NCI-H146 (cell line): ENCODE measurements at places on chromosomes 5 and 9.

- no peak for DNase-seq
Observed at GRCh38 chr5:123157791-123158581, 68.9 kb downstream of the PRDM6 start.

DNA sequence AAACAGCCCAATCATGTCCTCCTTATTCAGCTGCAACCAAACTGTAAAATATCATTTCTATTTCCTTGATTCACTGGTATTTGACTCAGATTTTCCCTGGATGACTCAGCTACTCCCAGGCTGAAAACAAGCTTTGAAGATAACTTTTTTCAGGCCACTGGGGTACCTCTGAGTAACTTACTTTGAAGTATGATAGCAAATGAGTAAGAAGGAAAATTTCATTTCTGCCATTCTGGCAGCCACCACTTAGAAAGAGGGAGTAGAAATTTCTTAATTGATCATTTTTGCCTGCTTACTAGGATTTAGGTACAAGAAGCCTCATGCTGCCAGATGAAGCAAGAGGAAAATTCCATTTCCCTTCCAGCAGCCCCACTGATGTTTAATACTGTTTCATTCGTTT lies 247.4 kb downstream of the PRELID2 start:
- DNase-seq = no peak

GRCh38 chr5:130126746-130127145 lies 222.5 kb downstream of the CHSY3 start:
- DNase-seq = no peak

- DNase-seq = no peak
Observed at GRCh38 chr9:76580820-76581219, 121.8 kb downstream of the GCNT1 start.

DNA sequence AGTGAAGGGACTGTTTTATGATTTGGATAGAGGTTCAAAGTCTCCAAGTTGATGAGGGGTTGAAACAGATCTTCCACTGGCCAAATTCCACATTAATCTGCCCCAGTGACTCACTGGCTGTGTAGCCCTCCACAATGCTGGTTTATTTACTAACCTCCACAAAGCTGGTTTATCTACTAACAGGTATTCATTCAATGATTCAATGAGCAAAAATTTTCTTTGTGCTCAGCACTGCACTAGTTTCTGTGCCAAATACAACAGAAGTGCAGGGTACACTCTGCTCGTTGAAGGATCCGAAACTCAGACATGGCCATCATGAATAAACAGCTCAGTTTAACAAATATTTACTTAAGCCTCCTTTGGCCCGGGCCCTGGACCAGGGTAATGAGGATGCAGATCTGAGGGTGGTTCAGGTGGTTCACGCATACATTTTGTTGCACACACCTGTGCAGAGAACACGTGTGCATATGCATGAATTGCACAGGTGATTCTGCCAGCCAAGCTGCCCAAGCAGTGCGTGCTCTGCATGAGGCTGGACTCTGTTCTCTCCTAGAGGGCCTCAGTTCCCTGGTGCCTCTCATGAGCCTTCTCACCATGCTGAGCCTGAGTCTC lies 71.0 kb downstream of the SH3PXD2B start:
- peak; percentile 13 for DNase-seq

GRCh38 chr9:19689328-19690101 lies 99.3 kb downstream of the SLC24A2 start:
- no peak for DNase-seq

DNA sequence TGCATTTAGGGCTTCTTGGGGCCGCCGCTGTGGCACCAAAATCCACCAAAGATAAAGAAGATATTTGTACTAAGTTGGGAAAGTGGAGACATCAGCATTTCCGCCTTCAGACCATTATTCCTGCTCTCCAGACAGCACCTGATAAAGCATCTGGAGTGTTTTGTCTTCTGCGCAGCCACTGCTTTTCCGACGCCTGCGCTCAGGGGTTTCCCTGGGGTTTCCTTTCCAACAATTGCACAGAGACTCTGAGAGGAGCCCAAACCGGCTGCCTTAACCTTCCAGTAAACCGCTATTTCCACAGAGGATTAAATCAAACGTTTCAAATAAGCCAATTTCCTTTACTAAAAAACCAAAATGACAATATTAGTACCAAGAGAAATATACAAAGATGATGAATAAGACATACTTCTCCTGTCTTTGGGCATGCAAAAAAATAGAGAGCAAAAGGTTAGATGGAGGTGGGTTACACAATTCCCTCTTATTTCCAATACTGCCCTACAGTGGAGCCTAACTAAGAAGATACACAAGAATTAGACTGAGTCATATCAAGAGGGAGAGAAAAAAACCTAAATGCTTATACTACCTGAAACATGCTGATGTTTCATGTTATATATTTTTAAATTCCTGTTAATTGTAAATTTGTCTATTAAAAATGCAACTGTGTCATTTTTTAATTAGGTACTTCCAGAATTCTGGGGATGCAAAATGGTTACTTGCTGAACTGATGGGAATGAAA lies 98.4 kb downstream of the MAPKAP1 start:
- DNase-seq = no peak

GRCh38 chr9:110241858-110242321 lies 14.4 kb downstream of the TXN start:
- no peak for DNase-seq

DNA sequence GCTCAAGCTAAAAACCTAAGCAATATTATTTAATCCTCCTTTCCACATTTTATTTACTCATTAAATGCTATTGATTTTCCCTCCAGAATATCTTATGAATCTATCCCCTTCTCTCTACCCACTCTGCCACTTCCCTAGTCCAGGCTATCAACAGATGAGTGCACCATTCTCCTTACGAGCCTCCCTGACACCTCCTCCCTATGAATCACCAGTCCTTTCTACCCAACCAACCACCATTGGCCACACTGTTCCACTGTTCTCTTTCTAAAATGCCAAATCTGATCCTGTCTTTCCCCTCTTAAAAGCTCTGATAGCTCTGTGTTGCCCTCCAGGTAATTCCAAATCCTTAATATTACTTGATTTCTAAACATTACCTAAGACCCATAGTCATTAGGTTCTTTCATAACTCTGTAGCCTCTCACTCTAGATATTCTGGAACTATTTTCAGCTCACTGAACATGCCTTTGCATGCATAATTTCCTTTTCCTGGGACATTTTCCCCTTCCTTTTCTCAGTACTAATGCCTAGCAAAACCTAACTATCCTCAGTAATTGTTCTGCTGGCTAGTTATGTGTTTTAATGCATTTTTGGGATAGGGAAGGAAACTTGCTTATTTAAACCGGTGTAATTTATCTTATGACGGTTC lies 126.3 kb downstream of the UNC13B start:
- no peak for DNase-seq

- DNase-seq = no peak
Observed at GRCh38 chr9:70567511-70567910, 153.1 kb upstream of the KLF9 start.

- no peak for DNase-seq
Observed at GRCh38 chr5:10644192-10644591, 80.3 kb downstream of the ANKRD33B start.

- DNase-seq = peak; percentile 54
Observed at GRCh38 chr9:87336914-87337333, 160.7 kb upstream of the DAPK1 start.

DNA sequence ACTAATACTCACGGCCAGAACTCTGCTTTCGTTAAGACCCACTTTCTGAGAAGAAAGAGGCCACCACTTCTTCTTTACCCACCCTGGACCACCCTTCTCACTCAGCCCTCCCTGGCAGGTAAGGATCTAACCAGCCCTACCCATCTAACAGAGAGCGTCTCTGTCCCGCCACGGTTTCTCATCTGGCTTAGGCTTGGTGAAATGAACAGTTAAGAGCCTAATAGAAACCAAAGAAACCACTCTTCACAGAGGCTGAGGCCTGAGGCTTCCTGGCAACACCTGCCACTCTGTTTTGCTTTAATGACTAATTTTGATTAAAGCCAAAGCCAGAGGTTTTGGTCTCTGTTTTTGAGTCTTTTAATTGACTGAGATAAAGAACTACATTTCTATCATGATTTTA lies 354.1 kb upstream of the SLC30A5 start:
- DNase-seq = no peak

DNA sequence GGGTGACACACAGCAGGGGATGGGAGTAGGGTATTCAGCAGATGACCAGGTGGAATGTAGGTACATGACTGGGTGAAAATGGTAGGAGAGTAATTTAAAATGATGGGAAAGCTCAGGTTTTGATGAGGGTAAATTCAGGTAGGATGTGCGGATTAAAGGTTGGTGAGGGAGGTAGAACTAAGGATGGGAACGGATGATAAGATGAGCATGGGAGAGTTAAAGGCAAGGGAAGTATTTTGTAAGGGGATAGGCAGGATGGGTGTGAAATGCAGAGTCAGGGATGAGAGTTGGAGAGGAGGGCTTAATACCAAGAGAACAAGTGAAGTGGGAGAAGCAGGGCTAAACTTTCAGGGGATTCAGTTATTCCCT lies 1.5 kb downstream of the TLN1 start:
- DNase-seq = no peak

DNA sequence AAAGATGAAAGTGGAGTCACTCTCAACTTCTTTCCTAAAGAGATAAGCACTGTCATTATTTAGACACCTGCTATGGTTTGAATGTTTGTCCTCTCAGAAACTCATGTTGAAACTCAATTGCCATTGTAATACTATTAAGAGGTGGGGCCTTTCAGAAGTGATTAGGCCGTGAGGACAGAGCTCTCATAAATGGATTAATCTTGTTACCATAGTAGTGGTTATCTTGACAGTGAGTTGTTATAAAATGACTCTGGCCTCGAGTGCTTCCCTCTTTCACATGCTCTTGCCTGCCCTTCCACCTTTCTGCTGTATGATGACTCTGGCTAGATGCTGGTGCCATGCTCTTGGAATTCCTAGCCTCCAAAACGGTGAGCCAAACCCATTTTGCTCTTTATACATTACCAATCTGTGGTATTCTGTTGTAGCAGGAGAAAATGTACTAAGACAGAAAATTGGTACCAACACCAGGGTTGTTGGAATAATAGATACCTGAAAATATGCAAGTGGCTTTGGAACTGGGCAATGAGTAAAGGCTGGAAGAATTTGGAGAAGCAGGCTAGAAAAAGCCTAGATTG lies 38.0 kb downstream of the GDA start:
- DNase-seq = no peak

DNA sequence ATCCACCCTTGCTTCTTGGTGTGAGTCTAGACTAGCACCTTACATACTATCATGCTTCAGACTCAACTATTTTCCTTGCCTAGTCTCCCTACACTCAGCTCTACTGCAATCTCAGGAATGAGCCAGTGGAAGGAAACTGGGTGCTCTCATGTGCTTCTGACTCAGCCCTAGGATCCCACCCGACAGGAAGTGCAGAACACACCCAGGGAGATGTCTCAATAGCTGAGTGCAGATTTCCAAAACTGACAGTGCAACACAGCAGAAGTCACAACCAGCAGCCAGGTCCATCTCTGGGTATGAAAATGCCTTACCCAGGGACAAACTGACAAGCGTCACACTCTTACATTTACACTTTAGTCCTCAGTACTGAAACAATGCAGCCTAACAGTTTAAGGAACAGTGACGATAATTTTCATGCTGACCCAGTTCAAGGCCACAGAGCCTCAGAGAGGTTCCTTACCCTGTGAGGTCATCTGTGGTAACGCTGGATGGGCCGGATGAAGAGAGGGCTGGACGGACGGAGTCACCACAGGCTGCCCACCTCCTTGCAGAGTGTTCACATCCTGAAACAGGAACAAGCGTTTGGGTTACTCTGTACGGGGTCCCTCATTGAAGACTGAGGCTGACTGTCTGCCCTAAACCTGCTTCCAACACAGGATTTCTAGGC lies 33.0 kb downstream of the FKBP15 start:
- DNase-seq = no peak

DNA sequence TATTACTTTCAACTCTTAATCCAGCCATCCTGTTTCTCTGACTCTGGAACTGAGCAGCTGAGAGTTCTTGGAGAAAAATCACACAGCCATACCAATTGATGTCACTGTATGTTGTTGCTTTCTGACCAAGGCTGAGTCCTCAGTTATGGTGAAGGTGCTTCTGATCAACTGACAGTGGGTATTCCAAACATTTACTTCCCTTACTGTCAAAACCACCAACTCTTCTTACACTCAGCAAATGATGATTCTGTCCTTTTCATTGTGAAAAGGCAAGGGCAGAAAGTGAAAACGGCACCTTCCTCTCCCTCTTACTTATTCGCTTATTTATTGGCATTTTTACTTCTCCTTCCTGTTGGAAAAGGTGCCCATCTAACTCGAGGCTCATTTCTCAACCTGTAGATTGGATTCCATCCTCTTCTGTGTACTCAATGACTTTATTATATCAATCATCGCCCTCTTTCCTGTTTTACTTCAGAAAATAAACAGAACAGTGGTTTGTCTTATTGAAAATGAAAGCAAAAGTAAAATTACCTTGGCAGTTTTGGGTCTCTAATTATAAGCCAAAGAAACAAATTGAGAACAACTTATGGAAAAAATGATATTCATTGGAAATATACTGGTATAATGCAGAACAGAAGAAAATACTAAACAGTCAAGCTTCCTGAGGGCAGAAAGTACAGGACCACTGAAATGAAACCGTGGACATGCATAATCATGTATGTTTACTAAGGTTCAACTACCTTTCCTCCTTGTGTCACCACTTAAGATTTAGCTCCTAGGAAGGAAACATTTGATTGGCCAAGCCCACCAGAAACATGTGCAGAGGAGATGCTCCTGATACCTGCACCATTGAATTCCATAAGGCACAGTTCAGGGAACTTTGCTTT lies 104.5 kb upstream of the CHD1 start:
- no peak for DNase-seq

- DNase-seq = no peak
Observed at GRCh38 chr5:10308844-10309243, 1.1 kb upstream of the CMBL start.

DNA sequence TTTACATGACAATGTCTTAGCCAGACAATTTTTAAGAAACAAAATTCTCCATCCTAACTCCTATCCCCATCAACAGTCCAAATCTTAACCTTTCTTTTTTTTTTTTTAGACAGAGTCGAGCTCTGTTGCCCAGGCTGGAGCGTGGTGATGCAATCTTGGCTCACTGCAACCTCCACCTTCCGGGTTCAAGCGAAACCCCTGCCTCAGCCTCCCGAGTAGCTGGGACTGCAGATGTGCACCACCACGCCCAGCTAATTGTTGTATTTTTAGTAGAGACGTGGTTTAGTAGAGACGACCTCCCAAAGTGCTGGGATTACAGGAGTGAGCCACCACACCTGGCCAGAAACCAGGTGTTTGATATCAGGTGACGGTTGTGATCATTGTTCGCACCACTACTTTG lies 10.2 kb downstream of the ABL1 start:
- DNase-seq = peak; percentile 2

GRCh38 chr5:50863534-50864170 lies 197.2 kb downstream of the PARP8 start:
- DNase-seq = no peak

GRCh38 chr5:115686738-115687074 lies 60.9 kb upstream of the TMED7 start:
- no peak for DNase-seq

GRCh38 chr5:8756498-8757084 lies 789.3 kb downstream of the SEMA5A start:
- DNase-seq = peak; percentile 0

DNA sequence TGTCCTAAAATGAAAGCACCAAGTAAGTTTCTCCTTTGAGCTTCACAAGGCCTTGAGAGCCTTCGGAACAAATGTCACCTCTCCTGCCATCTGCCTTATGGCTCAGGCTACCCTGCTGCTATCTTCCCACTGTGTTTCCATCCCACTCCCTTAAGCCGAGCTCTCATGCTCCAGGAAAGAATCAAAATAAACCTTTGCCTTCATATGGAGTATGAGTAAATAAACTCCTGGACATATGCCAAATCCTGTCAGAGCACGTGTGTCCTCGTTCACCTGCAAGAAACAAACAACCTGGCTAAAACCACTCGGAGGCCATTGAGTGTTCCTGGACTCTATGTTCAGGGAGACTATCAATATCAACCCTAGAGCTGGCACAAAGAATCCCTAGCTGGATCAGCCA lies 122.3 kb upstream of the CCDC112 start:
- DNase-seq = peak; percentile 93
